ENCODE measurements at places on chromosomes 7 and 10.

DNA sequence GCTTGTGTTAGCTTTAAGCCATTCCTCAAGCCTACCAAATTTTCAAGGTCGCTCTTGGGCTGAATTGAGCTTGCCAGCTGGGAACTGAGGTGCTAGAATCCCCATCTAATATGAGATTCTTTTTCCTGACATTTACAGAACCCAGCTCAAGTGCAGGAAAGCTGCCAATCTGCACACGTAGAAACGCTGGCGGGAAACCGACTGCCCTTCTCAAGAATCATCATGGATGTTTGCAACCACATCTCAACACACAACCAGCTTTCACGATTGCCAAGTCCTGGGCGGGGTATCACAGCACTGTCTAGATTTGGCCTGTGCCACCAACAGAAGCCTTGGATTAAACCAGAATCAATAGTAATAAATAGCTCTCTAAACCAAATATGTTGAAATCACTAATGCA is 203.7 kb downstream of the DIP2C start:
- DNase-seq: no peak

DNA sequence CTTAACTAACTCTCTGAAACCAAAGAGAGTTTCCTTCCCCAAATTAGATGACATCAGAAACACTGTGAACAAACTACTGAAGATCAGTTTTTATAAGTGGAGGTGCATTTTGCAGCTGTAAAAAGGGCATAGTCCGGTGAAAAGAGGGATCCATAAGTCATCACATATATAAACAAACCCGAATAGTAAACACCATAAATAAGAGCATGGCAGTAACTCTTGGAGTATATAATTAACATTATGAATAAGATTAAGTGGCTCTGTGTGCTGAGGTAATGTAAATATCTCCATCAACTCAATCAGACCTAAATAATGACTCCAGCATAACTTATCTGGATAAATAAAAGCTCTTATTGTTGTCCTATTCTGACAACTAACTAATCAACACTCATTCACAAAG is 43.0 kb upstream of the SHTN1 start:
- DNase-seq: no peak

GRCh38 chr10:71021402-71021801 is 133.0 kb upstream of the PCBD1 start:
- no peak for DNase-seq

DNA sequence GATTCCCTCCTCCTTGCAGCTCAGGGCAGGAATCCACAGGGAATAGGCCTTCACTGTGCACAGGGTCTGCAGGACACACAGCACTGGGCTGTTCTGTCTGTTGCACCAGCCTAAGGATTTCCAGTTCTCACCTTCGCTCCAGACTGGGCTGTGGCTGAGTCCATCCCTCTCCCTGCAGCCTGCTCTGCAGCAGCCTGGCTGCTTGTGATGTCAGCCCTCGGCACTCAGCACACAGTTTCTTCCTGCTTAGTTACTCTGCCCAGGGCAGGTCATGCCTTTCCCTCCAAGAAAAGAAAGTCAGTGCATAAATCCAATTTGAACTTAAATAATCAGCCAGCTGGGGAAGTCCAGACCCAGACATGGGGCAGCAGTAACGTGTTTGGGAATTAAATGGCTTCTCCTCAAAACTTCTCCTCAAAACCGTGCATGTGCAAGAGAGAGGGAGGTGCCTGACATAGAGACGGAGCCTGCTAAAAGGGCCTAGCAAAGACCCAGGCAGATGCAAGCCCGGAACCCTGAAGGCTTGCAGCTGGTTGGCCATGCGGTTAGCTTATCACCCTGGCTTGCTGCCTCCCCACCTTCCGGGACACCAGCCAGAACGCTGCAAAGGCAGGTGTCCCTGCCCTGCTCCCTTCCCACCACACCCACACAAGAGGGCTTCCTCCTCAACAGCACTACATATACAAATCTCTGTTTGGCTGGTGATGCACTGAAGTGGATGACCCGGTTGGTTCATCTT is 10.9 kb upstream of the GDF2 start:
- no peak for DNase-seq

GRCh38 chr7:26305869-26306665 is 14.4 kb downstream of the SNX10 start:
- DNase-seq: no peak
